ENCODE measurements at places on chromosomes 16 and 17.

- no peak for DNase-seq
Measured at GRCh38 chr17:80978499-80979497, 12.8 kb upstream of the CHMP6 start.

- no peak for DNase-seq
Measured at GRCh38 chr16:55088098-55088497, 157.4 kb downstream of the IRX5 start.

DNA sequence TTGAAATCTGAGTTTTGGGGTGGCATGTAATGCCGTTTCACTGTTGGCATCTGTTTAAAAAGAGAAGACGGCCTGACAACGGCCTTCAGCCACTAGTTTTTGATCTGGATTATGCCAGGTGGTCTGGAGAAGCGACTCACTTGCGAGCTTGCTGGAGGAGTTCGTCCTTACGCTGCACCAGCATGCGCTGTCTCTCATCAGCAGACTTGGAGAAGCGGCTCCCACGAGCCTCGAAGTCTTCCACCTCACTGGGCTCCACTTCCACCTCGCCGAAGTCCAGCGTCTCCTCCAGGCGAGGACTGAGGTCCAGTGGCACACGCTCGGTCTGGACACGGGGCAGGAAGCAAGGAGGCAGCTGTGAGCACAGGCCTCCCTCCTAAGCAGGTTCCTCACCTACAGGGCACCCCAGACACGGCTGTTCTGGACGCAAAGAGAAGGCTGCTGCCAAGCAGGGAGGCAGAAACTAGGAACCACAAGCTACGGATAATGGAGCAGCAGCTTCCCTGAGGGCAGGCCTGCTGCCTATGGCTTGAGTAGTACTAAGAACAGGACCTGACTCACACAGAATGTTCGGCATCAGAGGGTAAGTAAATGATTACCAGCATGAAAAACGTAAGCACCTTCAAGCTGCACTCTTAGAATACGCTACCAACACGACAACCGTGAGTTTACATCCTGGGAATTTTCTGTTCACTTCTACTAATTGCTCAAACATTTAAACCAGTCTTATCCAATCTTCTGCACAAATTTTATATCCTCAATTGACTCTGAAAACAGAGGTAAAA, 61.4 kb downstream of the AMFR start:
- DNase-seq: no peak

- no peak for DNase-seq
Measured at GRCh38 chr17:49224198-49224996, 6.2 kb downstream of the PHOSPHO1 start.

DNA sequence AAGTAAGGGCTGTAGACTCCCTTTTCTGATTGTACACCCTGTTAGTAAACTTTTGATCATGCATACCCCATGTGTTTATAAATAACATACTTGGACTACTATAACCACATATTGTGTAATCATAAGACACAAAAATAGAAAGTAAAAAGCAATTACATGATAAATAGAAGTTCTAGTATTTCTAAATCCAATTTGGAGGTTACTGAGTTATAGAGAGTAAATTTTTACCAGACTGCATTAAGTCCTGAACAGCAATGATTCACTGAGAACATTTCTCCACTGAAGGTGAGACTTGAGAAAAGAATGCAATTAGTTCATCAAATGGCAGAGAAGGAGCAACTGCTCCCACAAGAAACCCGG, 7.7 kb upstream of the TBKBP1 start:
- DNase-seq: no peak

DNA sequence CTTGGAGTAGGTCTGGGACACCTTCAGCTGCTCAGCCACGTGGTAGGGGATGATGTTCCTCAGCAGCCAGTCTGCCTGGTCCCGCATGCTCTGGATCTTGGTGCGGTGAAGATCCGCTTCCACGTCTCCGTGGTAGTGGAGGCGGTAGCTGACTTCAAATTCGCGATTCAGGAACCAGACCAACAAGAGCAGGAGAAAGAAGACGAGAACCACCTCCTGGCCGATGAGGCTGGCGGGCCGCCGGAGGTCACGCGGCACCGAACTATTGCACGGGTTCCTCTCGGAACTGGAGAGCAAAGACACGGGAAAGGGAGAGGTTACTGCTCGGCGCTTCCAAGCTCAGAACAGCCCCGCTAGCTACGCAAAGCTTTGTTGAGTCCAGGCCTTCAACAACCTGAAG, 86.2 kb upstream of the CREBBP start:
- DNase-seq: no peak

GRCh38 chr17:28471531-28472342, 1.7 kb upstream of the SLC13A2 start:
- DNase-seq: no peak

DNA sequence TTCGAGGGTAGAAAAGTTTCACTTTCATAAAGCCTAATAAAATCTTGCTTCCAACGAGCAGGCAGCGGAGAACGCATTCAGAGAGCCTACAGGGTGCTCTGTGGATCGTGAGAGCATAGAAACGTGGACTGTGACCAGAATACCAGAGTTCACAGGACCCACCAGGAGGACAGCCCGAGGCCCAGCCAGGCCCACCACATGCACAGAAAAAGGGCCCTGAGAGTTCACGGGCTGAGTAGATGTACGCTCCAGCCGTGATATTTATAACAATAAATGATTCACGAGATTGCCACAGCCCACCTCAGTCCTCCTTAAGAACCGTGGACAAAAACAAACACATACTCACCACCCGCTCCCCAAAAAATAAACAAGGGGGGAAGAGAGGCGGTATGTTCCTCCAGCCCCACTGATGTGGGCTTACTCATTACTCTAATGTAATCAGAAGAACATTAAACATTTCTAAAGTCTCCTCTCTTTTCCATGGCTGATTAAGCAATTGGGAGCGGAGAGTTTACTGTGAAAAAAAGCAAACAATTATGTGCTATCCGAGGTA, 207.2 kb downstream of the C16orf78 start:
- DNase-seq: no peak

DNA sequence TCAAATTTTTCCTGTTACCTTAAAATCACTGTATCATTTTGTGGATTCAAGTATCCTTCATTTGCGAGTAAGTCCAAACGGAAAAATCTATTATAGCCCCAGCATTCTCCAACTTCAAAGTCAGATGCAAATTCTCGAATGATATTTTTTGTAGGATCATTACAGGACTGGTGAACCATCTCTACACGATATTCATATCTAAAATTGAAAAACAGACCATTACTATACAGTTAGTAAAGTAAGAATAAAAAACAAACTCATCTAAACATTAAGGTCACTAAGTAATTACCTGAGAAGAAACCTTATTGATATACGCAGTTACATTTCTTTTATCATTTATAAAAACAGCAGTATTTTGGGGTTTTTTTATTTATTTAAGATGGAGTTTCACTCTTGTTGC, 49.8 kb downstream of the TRIM37 start:
- no peak for DNase-seq

DNA sequence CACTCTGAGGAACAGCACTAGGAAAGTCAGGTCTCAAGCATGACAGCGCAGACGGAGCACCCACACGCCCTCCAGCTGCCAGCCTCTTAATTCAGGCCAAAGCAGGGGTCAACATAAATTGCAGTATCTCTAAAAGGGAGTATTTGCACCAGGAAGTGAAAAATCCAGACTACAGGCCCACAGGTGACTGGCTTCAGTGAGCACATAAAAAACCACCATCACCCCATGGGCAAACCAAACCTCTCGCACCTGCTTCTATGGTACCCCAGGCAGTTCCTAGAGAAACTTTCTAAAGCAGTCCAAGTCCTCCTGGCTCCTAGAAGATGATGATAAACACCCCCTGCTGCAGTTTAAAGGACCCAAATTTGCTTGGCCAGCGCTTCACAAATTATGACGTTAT, 129.8 kb downstream of the ZNF423 start:
- no peak for DNase-seq

DNA sequence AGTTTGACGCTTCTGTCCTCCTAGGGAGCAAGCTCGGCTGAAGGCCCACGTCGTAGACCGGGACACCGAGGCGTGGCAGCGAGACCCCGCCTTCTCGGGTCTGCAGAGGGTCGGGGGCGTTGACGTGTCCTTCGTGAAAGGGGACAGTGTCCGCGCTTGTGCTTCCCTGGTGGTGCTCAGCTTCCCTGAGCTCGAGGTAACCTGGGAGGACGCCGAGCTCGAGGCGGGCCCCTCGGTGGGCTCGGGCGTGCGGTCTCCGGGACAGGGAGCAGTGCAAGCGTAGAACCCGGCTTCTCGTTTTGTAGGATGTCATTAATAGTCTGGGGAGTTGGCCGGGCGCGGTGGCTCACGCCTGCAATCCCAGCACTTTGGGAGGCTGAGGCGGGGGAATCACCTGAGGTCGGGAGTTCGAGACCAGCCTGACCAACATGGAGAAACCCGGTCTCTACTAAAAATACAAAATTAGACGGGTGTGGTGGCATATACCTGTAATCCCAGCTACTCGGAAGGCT, 715 bp downstream of the ENDOV start:
- DNase-seq: no peak

- DNase-seq: no peak
Measured at GRCh38 chr16:30335598-30336474, 19.3 kb downstream of the CD2BP2 start.

GRCh38 chr17:44990994-44991393, 22.9 kb upstream of the C1QL1 start:
- DNase-seq: no peak

GRCh38 chr16:2712546-2712945, 7.5 kb downstream of the PRSS27 start:
- no peak for DNase-seq

GRCh38 chr17:32426894-32427293, 17.4 kb upstream of the PSMD11 start:
- no peak for DNase-seq

- DNase-seq: no peak
Measured at GRCh38 chr16:79170555-79171246, 429.8 kb downstream of the MAF start.

DNA sequence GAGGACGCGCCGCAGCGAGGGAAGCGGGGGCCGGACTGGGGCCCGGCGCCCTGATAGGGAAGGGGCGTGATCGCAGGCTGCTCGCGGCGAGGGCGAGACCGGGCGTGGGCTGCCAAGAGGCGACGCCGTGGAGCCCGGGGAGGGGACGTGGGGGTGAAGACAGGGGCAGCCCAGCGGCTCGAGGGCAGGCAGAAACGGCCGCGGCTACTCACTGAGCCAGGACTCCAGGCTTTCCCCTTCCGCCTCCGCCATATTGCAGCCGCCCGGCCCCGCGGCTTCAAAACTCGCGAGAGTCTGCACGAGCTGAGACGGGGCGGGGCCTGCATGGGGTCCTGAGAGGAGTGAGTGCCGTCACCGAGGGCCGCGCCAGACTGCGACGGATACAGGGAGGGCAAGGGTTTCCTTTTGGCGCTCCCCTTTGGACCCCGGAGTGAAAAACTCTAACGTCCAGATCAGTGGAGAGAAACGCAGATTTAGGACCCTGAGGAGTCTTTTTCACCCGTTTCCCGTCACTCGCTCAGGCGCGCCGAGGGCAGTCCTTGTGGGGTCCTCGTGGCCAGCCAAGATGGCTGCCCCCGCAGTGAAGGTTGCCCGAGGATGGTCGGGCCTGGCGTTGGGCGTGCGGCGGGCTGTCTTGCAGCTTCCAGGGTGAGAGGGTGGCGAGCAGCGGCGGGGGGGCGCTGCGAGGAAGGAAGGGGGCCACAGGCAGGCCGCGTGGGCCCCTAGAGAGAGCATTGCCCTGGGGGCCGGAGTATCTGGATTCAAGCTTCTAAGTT, at the start of the genes GGA3 and MRPS7:
TSS of gene GGA3 (minus strand) at position 271 of the 776 bp plus-strand sequence. CDS start at position 252, 19 bp downstream.
TSS of gene MRPS7 (plus strand) at position 544 of the 776 bp plus-strand sequence. CDS start at position 566, 22 bp downstream.
- peak; percentile 94 for DNase-seq

GRCh38 chr16:86740906-86741799, 162.8 kb downstream of the FOXL1 start:
- no peak for DNase-seq

- DNase-seq: no peak
Measured at GRCh38 chr17:65079489-65079900, 23.0 kb upstream of the GNA13 start.

- DNase-seq: no peak
Measured at GRCh38 chr16:27402964-27403600, 1.1 kb downstream of the IL21R start.

- DNase-seq: no peak
Measured at GRCh38 chr17:30599428-30600059, 122.3 kb downstream of the GOSR1 start.

DNA sequence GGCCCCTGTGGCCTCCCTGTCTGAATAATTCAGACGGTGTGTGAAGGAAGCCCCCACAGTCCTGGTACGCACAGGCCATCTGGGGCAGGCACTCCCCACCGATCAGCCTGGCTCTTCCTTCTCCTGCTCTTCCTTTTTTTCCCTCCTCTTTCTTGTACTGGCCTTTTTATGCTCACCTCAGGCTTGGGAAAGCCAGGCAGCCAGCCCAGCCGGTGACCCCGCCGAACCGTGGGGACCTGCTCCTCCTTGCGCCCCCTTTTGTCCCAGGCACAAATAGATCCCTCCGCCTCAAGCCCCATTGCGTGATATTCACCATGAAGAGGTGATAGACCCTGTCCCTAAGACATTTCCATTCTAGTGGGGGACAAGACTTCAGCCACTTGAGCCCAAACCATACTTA, 80.2 kb upstream of the BRD7 start:
- DNase-seq: no peak

DNA sequence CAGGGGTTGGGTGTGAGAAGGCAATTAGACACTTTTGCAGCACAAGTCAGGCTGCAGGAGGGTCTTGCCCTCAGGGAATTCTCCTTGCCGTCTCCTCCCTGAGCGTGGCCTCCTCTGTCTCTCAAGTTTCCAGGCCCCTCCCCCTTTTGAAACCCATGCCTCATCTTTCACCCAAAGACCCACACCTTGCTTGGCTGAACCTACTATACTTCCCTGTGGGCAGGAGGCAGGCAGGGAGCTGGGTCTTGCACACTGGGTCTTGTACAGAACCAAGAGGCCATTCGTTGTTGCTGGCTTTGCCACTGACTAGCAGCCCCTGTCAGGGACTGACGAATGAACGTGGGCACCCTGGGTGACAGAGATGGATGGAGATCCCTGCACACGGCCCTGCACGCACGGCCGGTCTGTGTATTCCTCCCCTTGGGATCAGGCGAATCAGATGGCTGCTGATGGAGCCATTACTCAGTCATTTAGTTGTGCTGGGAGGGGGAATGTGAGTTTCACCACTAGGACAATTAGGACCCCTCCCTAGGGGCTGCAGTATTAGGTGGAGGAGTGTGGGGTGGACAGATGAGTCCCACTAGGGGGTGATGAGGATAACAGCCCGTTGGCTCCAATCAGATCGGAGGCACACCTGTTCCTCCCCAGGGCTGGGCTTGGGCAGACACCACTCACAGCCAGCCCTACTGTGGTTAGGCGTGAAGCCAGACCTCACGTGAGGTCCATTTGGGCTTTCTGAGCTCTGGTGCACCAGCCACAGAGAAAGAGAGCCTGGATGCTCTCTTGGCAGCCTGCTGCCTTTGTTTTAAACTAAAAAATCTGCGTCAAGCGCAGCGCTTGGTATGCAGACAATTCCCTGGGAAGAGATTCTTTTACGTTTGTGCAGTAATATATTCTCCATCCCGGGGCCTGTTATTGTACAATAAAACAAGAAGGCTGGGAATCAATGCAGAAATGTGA, 167.7 kb upstream of the WSCD1 start:
- no peak for DNase-seq

- DNase-seq: no peak
Measured at GRCh38 chr17:17870247-17870646, 33.5 kb upstream of the SREBF1 start.
